CD4-positive, alpha-beta T cell (primary cell): ENCODE measurements at places on chromosomes 13 and 19.

DNA sequence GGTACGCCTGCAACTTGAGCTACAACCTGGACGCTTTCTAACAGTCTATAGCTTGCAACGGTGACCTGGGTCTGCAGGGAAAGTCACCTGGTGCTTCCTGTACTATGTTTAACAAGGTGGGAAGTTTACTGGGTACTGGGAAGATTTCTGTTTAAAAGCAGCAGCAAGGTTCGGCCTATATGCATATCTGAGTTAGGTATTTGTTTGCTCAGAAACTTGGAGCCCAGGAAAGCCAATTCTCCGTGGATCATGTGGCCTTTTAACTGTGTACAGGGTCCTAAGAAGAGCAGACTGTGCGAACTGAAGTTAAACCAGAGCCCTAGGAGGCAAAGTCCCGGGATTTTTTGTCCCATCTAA, 103.1 kb downstream of the STK24 start:
- DNase-seq: no peak

GRCh38 chr19:30448386-30449077, 76.3 kb downstream of the ZNF536 start:
- no peak for DNase-seq

DNA sequence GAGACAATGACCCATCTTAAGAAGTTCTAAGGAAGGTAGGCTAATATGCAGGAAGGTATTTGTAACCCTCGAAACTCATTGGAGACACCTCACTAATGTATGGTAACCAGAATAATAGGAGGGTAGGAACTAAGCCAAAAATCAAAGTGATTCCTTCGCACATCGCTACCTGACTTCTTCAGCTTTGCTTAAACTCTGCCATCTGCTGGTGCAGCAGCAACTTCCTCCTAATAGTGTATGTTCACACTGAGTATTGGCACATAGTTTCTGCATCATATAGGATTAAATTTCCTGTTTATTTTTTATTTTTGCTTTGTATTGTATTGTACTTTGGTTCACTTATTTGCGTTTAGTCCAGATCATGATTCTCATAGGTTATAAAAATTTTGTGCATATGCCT, 676.2 kb downstream of the GPC5 start:
- no peak for DNase-seq

DNA sequence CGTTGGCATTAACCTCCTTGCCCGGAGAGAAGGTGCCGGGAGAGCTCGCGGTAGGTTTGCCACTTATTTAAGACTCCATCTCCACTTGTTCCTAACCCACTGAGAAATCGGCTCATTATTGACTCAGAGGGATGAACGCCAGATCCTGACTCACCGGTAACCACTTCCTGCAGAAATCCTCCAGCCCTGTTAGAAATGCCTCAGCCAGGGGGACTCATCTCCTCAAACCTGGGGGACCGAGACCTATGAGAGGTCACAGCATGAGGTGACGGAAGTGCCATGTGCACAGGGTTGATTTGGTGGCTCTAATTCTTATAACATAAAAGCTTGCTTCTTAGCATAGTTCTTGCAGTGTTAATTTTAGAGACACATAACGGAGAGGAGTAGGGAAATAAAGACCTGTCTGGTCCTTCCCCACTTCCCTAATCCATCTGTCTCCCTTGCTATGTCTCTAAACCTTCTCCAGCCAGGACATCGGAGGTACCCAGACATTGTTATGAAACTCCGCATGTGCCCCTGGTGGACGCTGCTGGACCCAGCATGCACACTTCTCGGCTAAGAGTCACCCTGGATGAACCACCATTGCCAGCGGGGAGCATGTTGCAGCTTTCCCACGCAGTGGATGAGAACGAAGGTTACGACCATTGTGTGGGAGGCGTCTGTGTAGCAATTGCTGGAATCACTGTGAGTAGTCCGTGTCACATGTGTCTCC, 158.9 kb downstream of the EFNB2 start:
- DNase-seq: no peak

- no peak for DNase-seq
Observed at GRCh38 chr19:19530423-19530804, 1.7 kb downstream of the YJEFN3 start.

- DNase-seq: peak; percentile 6
Observed at GRCh38 chr13:48319531-48320398, 16.2 kb downstream of the RB1 start.

GRCh38 chr19:10137751-10138682, 18.3 kb upstream of the EIF3G start:
- DNase-seq: no peak

GRCh38 chr13:78485803-78486202, 117.5 kb downstream of the POU4F1 start:
- no peak for DNase-seq

DNA sequence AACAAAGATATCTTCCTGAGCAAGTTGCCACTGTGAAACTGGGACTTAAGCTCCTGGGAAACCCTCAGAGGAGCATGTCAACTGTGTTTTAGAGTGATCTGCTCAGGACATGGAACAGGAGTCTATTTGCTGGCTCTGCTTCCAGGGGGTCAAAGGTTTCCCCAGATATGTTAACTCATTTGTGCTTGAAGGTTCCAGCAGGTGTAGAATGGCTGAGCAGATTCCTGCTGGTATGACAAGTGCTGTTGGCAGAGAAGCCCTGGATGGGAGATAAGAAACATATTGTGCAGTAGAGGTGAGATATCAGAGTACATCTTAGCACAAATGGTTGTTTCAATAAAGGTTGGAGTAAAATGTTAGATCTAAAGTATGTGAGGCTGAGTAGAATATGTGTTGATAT, 282.7 kb upstream of the DACH1 start:
- no peak for DNase-seq

DNA sequence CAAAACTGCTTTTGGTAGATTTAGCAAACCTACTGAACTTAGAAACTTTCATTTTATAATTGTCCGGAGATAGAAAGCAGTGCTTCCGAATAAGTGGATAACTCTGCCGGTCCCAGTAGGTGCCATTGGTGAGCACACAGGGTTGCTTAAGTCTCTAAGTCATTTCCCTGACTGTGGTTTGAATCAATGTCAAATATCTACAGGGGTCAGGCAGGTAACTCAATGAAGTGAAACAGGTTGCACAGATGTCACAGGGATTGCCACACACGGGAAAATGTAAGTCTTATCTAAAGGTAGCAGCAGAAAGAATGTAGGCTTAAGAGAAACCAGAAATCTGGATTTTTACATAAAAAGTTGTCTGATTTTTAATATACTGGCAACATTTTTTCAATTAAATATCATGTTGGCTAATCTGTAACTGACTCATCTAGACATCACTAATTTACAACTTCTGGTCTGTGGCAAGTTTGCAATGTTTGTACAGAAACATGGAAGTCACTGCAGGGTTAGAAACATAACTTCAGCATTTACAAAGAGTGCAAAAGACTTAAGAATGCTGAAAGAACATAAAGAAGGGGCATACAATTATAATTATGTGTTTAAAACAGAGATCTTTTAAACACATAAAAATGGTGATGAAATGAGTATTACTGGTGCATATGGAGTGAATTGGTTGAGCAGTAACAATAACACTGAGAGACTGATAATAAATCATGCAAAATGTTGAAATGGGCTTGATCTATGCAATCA, 14.3 kb upstream of the LRRC63 start:
- no peak for DNase-seq

- DNase-seq: no peak
Observed at GRCh38 chr19:3020321-3020960, 8.6 kb downstream of the TLE2 start.

GRCh38 chr19:35524181-35524837, 3.8 kb downstream of the SBSN start:
- no peak for DNase-seq

DNA sequence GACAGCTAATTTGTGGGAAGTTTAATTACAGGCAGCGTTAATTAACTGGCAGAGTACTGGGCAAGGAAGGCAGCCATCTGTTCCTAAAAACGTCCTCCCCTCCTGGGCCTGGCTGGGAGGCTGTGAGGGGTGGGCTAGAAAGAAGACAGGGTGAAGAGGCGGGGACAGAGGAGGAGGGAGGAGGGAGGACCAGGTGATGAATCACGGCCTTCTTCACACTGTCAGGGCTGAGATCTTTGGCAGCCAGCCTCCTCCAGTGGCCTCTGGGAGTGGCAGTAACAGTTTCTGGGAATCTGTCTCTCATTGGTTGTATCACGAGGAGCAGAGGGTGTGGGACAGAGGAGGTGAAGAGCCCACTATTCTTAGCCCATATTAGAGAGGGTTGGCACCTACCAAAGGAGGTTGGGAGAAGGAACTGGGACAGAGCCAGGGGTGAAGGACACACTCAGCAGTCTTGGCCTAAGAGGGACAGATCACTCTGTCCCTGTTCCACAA, 9.6 kb upstream of the ZNRF4 start:
- DNase-seq: no peak

DNA sequence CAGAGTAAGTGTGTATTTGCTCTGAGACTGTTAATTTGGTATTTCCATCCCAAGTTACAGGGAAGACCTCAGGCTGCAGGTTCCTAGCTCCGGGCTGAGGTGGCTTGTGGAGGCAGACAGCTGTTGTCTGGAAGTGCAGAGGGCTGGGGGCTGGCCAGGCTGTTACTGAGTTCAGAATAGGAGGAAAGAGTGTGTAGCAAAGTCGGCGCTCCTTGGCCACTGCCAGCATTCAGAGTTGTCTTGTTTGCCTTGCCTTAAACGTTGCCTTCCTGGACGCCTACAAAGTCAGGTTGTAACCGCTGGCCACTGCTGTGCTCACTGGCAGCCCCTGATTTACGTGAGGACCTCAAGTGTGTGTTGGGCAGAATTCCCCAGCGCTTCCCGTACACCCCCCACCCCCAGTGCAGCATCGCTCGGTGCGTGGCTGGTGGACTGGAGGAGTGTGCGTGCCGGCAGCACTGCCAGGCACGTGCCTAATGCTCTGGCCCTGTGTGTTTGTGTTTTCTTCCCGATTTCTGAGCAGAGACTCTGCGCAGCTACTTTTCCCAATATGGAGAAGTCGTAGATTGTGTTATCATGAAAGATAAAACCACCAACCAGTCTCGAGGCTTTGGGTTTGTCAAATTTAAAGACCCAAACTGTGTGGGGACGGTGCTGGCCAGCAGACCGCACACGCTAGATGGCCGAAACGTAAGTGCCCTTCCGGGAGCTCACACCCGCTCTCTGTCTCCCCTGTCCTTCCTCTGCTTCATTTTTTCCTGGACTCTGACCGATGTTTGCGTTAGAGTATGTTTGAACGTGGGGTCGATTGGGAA, 10.5 kb downstream of the DAZAP1 start:
- no peak for DNase-seq

DNA sequence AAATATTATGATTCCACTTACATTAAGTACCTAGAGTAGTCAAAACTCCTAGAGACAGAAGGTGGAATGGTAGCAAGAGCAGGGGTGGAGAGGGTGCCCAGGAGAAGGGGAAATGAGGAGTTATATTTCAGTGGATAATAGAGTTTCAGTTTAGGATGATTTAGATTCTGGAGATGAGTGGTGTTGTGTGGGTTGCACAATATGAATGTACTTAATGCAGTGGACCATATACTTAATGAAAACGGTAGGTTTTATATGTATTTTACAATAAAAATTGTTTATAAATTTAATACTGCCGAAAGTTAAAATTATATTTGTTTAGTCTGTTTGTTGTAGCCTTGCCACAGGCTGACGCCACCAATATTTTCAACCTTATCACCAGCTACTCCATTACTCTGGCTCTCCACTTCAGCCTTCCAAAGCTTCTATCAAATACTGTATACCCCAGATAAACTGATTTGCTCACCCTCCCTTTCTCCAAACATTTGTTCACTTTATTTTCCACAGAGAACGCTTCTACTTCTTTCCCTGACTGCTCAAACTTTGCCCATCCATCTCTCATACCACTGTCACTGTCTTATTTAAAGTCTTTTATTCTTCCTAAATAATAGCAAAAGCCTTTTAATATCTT, 1.4 kb upstream of the RBM26 start:
- no peak for DNase-seq

DNA sequence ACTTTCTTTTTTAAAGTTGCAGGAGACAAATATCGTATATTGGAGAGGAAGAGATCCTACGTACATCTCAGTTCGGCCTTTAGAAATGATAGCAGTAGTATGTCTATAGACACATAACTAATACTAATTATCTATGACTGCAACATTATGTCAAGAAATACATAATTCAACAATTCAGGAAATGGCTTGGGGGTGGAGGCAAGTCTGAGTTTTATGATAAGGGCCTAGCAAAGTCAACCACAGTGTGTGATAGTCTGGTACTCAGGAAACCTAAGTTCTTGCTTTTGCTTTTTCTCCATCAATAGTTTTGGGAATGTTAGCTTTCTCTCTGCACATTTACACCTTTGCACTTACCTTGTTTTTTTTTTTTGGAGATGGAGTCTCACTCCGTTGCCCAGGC, 27.5 kb upstream of the OBI1 start:
- no peak for DNase-seq

GRCh38 chr13:113153810-113154748, 4.4 kb upstream of the PROZ start:
- DNase-seq: peak; percentile 76

- no peak for DNase-seq
Observed at GRCh38 chr19:27679399-27679798, 1533.6 kb downstream of the UQCRFS1 start.

- no peak for DNase-seq
Observed at GRCh38 chr13:31703780-31704179, 35.5 kb upstream of the RXFP2 start.

GRCh38 chr19:58398087-58398486, 2.6 kb downstream of the RNF225 start:
- DNase-seq: no peak

- DNase-seq: no peak
Observed at GRCh38 chr13:107252428-107252827, 684.5 kb upstream of the ARGLU1 start.

- no peak for DNase-seq
Observed at GRCh38 chr13:79681069-79681468, 200.1 kb downstream of the NDFIP2 start.

DNA sequence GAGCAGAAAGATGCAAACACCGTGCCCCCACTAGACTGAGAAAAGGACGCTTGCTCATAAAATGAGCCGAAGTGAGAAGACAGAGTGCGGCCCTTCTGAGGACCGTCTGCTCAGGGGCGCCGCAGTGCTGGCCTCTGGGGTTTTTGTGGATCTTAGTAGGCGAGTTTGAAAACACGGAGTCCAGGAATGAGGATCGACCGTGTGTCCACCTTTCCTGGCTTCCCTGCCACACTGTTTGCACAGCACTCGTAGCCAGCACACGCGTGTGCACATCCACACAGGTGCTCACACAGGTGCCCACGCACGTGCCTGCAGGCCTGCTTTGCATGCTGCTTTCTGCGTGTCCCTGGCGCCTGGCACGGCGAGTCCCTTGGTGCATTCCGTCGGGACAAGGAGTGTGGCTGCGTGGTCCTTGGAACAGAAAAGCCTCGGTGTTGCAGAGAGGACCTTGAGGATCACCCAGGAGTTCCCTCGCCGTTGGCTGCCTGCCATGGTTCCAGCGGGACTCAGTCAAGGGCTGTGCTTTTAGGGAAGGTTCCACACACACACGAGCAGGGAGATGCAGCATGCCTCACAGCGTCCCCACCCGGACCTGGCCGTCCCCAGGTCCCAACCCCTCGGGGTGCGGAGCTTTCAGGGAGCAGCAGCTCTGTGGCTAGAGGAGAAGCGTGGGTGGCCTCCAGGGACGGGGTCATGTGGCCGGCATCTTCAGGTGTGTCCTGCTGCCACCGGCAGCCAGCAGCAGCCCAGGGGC, 10.1 kb upstream of the ZNF554 start:
- DNase-seq: no peak
